ENCODE measurements at places on chromosomes 5 and 9. TPM values are rescaled to one million over a fixed set of nuclear protein-coding genes. Genes with fewer than 3 reads are reported as not detected.

- no peak for DNase-seq
Observed at GRCh38 chr9:34783951-34784487, 74.1 kb upstream of the CCL21 start.

DNA sequence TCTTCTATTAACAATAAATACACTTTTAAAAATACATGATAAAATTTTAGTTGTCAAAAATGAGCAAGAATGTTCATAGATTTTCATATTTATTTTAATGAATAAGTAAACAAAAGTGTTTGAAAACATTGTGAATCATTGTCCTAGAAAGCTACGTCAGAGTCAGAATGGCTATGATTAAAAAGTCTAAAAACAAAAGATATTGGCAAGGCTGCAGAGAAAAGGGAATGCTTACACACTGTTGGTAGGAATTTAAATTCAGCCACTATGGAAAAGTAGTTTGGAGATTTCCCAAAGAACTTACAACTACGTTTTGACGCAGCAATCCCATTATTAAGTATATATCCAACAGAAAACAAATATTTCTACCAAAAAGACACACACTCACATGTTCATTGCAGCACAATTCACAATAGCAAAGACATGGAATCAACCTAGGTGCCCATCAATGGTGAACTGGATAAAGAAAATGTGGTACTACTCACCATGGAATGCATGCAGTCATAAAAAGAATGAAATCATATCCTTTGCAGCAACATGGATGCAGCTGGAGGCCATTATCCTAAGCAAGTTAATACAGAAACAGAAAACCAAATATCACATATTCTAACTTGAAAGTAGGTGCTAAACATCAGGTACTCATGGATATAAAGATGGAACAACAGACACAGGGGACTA lies 49.2 kb upstream of the FBXL17 start:
- no peak for DNase-seq

The SH3GL2 gene
- total RNA-seq = 4.9 TPM

The PCDHGA9 gene
- 1.1 TPM for total RNA-seq

GRCh38 chr9:84519413-84519812 lies 150.1 kb upstream of the NTRK2 start:
- DNase-seq = no peak

The TUSC1 gene
- 4.3 TPM for total RNA-seq

The DBH gene
- 0.29 TPM for total RNA-seq

The SNCB gene
- total RNA-seq = 6.9 TPM

- DNase-seq = no peak
Observed at GRCh38 chr5:37754976-37755375, 84.9 kb downstream of the GDNF start.

The CEL gene
- 2.5 TPM for total RNA-seq

The SLC46A2 gene
- not detected for total RNA-seq

DNA sequence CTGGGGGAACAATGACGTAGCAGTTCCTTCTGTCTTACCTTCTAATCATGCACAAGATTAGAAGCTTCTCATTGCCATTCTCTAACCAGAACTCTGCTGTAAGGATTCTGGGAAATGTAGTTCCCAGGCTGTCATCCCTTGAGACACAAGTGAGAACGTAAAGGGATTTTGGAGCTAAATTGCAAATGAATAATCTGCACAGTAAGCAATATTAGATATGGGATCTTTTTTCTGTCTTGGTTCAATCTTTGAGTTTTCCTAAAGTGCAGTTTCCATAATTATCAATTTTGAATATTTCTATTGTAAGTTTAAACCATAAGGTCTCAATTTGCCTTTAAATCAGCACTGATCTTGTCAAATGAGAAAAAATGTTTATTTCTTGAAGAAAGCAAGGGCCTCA lies 189.7 kb upstream of the PLPPR1 start:
- no peak for DNase-seq

DNA sequence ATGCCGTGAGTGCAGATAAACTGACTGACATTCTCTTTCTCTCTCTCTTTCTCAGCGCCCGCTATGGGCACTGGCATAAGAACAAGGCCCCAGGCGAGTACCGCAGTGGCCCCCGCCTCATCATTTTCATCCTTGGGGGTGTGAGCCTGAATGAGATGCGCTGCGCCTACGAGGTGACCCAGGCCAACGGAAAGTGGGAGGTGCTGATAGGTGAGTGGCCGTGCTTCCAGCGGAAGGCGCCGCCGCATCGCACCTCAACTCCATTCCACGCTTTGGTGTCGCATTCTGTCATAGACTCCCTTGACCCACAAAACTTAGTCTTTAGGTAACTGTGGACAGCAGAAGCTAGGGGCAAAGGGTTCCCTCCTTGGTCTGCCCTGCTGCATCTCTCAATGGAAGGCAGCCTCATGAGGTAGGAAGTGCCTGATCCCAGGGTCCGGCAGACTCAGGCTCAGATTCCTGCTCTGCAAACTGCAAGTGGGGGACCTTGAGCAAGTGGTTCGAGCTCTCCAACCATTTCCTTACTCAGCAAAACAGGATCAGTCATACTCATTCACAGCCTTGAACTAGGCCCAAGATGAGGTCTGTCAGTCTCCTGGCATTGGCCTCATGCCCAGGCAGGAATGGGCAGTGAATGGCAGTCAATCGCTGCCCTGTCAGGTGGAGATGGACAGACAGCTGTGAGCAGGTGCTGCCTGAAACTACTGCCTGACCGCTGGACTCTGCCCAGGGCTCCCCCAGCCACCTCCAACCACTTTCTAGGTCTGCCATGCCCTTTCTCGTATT lies 24.2 kb upstream of the CFAP157 start:
- no peak for DNase-seq

- DNase-seq = no peak
Observed at GRCh38 chr9:78620303-78620702, 323.4 kb downstream of the PSAT1 start.

DNA sequence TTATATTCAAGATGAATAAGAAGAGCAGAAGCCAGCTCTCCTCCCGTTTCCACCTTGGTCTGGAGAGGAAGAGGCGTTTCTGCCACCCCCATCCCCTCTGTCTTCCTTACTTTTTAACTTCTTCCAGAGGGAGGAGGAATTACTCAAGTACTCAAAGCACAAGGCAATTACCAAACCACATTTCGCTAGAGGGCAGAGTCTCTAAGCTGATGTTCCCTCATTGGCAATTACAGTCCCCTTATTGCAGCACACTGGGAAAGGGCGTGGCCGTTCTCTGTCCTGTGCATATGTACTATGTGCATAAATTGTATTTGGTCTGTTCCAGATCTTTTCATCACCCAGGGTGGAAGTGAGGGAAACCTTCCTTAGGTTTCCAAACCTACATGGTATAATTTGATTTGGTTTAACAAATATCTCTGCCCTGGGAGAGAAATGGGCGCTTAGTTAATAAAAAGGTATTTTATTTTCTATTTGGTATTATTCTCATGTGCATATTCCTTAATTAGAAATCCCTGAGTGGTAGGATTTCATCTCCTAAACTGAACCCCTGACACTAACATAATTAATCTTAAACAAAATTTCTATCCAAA lies 29.8 kb upstream of the ALDOB start:
- DNase-seq = peak; percentile 19

The TLE1 gene
- total RNA-seq = 91.0 TPM

The FBLL1 gene
- total RNA-seq = 8.6 TPM

The ANKRD34B gene
- total RNA-seq = 6.3 TPM

The HAPLN1 gene
- total RNA-seq = 1.3 TPM

The SH3PXD2B gene
- 72.9 TPM for total RNA-seq

The RASA1 gene
- total RNA-seq = 33.8 TPM

The BHMT2 gene
- total RNA-seq = not detected

DNA sequence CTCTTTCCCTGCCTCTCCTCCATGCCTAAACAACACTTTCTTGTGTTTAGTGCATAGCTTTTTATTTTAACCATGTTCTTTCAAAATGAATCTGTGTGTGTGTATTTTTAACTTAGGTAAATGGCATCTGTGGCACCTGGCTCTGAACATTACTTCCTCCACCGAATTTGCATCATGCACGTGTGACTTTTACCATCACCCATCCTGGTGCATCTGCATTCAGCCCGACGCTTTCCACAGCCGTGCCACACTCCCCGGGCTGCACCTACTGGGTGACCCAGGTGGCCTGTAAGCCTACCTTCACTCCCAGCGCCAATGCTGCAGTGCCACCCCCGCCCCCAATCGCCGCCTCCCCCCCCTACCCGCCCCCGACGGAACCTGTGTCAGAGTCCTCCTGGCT lies 12.7 kb upstream of the FCN1 start:
- DNase-seq = no peak

DNA sequence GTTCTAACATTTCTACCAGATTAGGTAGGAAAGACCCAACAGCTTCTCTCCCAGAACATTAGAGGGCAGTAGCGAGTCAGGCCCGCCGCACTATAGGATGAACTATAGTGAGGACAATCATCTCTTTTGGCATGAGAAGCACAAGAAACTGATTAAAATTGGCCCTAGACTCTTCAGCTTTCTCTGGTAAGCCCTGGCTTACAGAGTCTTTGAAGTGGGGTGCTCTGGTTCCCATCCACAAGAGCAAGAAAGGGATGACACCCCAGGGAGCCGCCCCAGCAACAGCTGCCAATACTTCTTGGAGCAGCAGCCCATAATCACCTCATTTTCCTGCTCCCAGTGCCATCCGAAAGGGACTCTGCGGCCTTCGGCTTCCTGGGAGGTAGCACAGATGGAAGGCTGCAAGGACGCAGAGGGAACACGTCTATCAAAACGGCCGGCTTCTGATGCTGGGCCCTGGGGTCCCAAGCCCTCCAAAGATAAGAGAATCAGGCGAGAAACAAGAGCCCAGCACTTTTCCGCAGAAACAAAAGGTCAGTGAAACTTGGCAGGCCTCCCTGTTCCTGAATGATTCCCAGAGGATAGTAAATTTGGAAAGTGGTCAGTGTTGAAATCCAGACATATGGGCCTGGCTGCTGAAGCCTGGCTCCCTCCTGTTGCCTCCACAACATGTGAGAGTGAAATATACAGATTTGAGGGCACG lies 69.3 kb downstream of the HSD17B3 start:
- no peak for DNase-seq

The GPR151 gene
- not detected for total RNA-seq

DNA sequence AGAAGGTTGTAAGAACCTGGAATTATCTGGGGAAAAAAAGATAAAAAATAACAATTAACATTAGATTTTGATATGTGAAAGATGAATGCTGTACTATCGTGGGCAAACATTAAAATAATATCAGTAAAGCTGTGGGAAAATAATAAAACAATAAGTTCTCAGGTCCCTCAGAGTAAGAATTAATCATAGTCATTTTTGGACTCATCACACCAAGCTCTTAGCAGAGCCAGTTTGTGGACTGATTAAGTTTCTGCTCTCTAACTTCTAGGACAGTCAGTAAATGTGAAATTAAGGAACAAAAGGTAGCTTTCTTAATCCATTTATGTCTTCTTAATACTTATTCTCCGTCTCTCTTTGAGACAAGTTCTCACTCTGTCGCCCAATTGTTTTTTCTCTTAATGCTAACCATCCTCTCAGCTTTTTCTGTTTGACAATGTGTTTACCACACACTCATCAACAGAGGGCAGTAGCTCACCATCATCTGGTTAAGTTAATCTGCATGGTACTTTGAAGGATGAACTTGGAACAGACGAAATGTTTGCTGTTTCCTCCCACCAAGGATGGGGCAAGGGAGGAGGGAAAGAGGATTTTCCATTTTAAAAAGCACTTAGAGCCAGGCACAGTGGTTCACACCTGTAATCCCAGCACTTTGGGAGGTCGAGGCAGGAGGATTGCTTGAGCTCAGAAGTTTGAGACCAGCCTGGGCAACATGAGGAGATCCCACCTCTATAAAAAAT lies 5.3 kb upstream of the ACO1 start:
- no peak for DNase-seq

DNA sequence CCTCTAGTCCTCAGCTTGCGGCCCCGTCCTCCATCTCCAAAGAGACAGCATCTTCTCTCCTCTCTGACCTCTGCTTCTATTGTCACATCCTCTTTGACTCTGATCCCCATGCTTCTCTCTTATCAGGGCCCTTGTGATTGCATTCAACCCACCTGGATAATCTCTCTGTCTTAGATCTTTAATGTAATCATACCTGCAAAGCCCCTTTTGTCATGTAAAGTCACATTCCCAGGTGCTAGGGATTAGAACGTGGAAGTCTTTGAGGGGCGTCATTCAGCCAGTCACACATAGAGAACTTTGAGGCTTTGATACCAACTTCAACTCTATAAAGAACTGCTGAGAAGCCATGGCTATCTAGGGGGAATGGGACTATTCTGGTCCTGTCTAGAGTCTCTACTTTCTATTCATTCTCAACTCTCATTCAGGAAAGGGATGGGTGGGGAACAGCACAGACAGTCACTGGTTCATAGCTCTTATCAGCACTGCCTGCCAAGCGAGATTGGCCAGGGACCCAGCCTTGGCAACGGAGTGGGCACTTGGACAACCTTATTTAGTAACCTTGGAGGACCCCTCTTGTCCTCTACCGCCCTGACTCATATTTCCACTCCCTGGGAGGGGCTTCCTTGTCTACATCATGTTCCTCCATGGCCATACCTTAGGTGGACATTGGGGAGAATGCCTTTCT lies 29.0 kb downstream of the TAS2R1 start:
- DNase-seq = no peak

The SLC25A2 gene
- total RNA-seq = not detected

GRCh38 chr5:159003045-159004030 lies 96.4 kb downstream of the EBF1 start:
- no peak for DNase-seq

DNA sequence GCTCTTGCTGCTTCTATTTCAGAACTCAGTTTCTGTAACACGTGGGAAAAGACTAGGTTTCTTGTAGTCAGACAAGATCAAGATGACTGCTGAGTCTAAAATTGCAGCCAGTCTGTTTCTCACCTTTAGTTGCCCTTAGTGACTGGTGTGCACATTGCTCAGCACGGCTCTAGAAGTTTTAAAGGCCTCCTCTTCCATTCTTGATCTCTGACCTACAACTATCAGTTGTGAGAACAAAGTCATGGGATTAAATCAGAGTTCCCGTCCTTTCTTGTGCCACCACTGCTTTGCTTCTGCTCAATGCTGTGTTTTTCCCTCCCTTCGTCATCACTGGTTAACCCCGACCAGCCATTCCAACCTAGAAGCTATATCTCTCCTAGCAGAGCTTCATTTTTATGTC lies 52.8 kb downstream of the GDA start:
- no peak for DNase-seq

The SPAAR gene
- total RNA-seq = not detected

DNA sequence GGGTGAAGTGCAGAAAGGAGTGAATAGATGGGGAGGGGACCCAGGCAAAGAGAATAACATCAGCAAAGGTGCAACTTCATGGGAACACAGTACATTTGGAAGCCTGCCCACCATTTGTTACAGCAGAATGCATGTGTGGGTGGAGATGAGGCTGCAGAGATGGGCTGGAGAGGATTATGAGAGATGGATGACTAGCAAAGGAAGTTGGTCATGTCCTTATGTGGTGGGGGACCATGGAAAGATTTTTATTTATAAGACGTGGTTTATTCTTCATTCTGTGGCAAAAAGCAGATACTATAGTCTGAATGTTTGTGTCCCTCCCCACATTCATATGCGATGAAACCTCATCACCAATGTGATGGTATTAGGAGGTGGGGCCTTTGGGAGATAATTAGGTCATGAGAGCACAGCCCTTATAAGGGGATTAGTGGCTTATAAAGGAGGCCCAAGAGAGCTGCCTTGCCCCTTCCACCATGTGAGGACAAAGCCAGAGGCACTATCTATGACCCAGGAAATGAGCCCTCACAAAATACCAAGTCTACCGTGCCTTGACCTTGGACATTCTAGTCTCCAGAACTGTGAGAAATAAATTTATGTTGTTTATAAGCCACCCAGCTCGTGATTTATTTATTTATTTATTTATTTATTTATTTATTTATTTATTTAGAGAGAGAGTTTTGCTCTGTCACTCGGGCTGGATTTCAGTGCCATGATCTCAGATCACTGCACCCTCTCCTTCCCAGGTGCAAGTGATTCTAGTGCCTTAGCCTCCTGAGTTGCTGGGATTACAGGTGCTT lies 483.7 kb downstream of the RAB3C start:
- DNase-seq = no peak

The PDLIM7 gene
- 86.7 TPM for total RNA-seq
